ENCODE measurements at places on chromosomes 2 and 18.

- no peak for DNase-seq
Observed at GRCh38 chr2:191127235-191127634, 23.6 kb downstream of the STAT4 start.

GRCh38 chr18:8726963-8727705 is 21.8 kb downstream of the MTCL1 start:
- DNase-seq = no peak

- no peak for DNase-seq
Observed at GRCh38 chr2:239188536-239188935, 212.3 kb downstream of the HDAC4 start.

DNA sequence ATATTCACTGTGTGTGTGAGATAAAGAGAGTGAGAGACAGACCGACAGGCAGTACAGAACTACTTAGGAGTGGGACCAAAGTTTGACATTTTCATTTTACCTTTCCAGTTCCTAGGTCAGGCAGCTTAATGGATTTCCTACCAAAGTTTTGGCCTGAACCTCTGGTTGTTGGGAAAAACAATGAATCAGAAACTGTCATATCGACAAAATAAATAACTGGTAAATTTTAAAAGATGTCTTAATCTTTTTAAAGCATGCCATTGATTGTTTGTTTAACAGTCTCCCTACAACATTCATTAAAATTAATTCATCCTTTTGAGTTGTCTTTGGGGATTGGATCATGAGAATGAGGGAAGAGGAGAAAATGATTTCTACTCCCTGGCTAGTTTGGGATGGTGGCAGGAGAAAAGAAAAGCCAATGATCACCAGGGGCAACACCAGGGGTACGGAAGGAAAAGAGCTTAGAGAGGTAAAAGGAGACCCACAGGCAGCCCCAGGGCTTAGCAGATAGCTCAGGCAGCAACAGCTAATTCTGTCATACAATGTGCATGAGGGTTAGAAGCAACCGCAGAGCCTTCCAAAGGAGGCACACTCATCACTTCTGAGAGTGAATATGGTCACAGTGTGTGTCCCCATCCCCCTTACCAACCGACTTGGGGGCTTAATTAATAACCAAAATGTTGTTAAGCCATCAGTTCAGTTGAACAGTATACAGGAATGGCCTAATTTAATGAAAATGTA is 98.5 kb downstream of the CCDC141 start:
- DNase-seq = no peak

GRCh38 chr18:250685-251084 is 17.2 kb downstream of the THOC1 start:
- no peak for DNase-seq

GRCh38 chr2:121038891-121039616 is 245.9 kb downstream of the TFCP2L1 start:
- DNase-seq = no peak

DNA sequence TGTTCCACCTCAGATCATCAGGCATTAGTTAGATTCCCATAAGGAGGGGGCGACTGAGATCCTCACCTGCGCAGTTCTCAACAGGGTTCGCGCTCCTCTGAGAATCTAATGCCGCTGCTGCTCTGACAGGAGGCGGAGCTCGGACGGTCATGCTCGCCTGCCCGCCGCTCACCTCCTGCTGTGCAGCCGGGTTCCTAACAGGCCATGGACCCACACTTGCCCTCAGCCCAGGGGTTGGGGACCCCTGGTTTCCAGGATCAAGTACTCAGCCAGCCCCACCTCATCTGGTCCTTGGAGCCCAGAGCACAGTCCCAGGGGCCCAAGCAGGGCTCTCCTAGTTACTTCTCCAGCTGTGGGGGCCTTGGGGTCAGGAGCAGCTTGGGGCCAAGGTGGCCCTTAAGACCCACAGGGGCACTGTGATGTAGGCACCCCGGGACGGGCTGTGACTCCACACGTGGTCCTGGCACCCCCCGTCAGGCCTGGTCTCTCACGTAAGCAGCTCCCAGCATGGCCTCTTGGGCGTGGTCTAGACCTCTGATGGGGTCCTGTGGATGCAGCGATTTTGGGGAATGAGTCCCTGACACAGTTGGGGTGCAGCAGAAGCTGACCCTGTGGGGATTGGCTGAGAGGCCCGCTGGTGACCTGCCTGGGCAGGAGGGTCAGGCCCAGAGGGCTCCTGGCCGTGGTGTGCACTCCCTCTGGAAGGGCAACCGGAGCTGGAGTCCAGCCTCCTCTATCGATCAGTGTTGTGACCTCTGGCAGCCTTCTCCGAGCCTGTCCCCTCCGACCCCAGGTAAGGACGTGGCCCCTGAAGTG is 28.3 kb upstream of the OTOS start:
- no peak for DNase-seq

DNA sequence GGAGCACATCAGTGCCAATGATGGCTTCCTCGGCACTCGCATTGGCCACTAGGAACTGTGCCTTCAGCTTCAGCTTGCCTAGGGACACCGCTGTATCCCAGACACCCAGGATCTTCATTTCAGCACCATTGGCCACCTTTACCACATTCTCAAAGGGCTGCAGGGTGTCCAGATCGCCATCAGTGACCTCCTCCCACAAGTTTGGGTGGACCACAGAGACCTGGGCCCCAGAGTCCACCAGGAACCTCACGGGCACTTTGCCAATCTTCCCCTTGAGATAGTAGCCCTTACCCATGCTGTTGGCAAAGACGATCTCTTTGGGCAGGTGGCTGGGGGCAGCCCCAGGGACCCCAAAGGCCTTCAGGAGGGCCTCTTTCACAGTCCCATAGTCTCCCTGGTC is 610 bp downstream of the ASPRV1 start:
- DNase-seq = no peak

GRCh38 chr2:20034218-20034617 is 17.2 kb downstream of the LAPTM4A start:
- no peak for DNase-seq

DNA sequence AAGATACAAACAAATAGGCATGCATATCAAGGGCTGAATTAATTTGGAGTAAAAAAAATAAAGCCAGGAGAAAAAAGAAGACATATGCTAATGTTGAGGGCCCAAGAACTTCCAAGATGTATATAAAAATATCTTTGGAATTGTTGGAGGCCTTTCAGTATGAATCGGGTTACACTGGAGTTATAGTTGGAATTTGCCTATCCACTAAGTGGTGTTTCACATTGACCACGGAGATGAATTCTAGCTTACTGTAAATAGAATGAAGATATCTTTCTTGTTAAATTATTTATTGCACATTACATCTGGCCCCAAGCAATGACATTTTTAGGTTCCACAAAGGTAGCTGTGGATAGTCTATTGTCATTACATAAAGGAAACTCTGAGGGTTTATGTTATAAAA is 38.5 kb upstream of the TRIB2 start:
- DNase-seq = no peak

GRCh38 chr2:195501746-195502145 is 155.3 kb upstream of the SLC39A10 start:
- no peak for DNase-seq

DNA sequence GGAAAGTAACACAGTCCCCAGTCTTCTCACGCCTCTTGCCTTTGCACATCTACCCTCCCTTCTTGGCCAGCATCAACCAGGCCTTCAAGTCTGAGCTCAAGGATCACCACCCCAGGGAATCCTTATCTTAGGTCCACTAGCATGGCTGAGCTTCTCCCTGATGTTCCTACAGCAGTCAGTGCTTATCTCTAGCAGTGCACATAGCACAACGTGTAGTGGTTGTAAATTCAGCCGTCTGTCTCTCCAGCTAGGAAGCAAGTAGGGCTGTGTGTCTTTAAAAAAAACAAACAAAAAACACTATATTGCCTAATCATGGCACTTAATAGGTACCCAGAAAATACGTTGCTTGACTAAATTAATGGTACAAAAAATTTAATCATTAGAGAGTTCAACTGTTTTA is 29.2 kb downstream of the KCNG3 start:
- DNase-seq = no peak

GRCh38 chr2:62768615-62769014 is 63.1 kb downstream of the EHBP1 start:
- DNase-seq = no peak

DNA sequence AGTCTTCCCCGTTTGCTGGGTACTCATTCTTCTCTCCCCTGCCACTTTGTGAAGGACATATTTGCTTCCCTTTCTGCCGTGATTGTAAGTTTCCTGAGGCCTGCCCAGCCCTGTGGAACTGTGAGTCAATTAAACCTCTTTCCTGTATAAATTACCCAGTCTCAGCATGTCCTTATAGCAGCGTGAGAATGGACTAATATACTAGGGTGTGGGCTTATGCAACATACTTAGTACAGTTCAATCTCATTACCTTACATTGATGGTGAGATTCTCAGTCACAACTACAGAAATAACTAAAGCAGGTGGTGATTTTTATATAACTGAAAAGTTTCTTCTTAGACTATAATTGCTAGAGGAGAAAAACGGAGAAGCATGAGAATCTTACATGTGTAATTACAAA is 237.9 kb upstream of the MMADHC start:
- no peak for DNase-seq

DNA sequence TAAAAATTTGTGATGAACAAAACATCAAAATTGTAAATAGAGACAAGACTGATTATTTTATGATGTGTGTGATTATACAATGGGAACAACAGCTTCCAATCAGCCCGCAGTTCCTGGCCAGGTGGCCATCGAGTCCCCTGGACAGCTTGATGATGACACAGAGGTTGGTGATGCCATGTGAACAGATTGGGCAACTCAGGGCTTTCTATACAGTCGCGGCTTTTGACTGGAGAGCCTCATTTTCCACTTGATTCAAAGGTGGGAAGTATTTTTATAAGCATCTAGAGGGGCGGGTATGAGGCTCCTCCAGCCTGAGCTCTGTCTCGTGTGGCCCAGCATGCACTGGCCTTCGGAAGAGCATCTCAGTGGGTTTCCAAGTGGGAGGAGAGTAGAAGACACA is 14.9 kb upstream of the HPCAL1 start:
- no peak for DNase-seq

GRCh38 chr2:21693081-21693480 is 569.3 kb downstream of the TDRD15 start:
- DNase-seq = no peak

All from amygdala (tissue), 56 donors.